ENCODE measurements at places on chromosomes 2 and 18. TPM values are rescaled to one million over a fixed set of nuclear protein-coding genes. Genes with fewer than 3 reads are reported as not detected.
A peak's percentile ranks its signal among the peaks of the same experiment; 100 is the strongest.

The RBKS gene
- total RNA-seq, result 8.5 TPM

DNA sequence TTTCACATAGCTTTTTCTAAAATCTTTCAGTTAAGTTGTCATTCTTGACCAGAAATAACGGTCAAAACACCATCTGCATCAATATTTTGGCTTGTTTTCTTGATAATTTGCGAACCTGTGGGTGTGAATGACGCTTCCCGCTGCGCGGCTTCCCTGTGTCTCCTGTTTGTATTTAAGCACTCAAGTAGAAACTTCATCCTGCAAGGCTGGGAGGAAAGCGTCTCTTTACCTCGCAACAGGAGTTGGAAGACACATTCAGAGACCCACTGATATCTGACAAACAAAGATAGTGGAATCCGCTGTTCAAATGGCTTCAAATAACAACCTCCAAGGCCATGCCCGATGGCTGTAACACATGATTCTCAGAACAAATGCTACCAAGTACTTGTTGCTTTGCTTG is 704.9 kb downstream of the DCDC2C start:
- DNase-seq, result peak; percentile 68

- DNase-seq, result no peak
Observed at GRCh38 chr2:1997409-1997808, 253.1 kb upstream of the PXDN start.

DNA sequence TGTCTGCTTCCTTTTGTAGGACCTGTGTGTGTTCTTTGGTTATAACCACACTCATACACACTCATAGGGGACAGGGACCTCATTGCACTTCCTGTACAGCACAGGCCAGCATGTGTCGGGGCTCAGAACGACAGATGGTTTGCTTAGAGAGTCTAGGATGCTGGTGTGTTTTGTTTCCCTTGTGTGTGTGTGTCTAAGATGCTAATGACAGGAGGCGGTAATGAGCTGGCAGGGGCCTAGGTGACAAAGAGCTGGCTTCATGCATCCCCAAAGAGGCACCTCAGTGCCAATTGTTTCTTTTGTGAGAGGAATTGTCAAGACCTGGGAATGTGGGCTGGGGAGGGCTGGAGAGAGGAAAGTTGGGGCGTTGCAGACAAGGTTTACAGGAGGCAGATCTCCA is 66.6 kb downstream of the CELF4 start:
- DNase-seq, result peak; percentile 38

DNA sequence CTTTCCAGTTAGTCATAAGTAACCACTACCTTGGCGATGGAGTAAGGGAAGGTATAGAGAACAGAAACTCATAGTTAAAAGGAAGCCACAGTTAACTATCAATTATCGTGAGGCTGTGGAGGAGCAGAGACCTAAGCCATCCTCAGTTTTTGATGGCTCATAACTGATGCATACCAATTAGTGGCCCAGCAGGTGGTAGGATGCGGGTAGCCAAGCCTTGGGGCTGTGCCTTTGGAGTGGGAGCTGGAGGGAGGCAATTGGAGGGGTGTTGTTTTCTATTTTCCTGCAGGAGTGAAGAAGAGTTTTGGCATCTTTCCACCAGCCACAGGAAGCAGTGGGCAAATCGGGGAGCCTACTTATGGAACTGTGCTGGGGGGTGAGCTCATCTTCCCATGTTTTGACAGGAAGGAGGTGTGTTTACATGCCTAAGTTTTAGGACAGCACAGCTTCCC is 194.8 kb downstream of the TPGS2 start:
- DNase-seq, result no peak

GRCh38 chr2:16170675-16171424 is 230.5 kb downstream of the MYCN start:
- DNase-seq, result no peak
